ENCODE measurements at places on chromosomes 13 and 19.

- DNase-seq, result no peak
These were observed 3.6 kb downstream of the ZIC5 start for GRCh38 chr13:99967869-99968520.

DNA sequence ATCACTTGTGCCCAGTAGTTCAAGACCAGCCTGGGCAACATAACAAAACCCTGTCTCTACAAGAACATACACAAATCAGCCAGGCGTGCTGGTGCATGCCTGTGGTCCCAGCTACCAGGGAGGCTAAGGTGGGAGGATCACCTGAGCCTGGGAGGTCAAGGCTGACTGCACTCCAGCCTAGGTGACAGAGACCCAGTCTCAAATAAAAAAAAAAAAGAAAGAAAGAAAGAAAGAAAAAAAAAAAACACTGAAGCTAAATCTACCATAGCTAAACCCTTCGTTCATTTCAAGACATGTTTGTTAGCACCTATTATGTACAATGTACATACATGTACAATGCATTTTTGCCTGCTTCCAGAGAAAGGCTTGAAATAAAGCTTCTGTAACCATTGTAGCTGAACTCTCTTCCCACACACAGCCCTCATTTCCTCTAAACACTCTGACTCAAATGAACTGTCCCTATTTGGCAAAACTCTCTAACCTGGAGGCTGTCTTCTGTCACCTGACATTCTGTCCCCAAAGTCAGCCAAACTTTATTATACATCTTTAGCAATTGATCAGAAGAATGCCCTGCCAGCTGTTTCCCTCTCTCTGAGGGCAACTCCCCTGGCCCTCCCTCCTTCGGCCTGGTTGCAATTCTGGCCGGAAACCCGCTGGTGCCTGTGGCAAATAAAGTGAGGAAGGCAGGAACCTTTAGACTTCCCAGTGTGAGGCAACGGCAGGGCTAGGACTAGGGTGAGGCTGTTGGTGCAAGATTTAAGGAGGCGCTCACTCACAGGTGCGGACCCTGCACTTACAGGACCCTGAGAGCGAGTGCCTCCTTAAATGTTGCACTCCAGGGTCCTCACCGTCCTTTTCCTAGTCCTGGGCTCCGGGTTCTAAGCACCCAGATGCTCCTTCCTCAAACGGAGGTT lies 1.8 kb downstream of the ETHE1 start:
- DNase-seq, result peak; percentile 21

- no peak for DNase-seq
These were observed 183.2 kb upstream of the GPR12 start for GRCh38 chr13:26943748-26944147.

GRCh38 chr19:46191972-46192371 lies 37.6 kb upstream of the IGFL1 start:
- DNase-seq, result no peak

GRCh38 chr13:74048756-74049155 lies 85.4 kb downstream of the KLF12 start:
- no peak for DNase-seq

DNA sequence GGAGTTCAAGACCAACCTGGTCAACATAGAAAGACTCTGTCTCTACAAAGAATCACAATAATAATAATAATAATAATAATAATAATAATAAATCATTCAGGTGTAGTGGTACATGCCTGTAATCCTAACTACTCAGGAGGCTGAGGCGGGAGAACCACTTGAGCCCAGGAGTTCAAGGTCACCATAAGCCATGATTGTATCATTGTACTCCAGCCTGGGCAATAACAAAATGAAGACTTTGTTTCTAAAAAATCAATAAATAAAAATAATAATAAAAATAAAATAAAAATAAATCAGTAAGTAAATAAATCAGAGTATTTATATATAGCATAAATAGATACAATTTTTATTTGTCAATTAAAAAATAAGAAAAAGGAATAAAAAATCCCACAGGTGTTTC lies 1636.4 kb downstream of the SLITRK1 start:
- DNase-seq, result no peak

GRCh38 chr13:111845621-111846351 lies 221.2 kb upstream of the SOX1 start:
- DNase-seq, result no peak

- DNase-seq, result no peak
These were observed 4.9 kb upstream of the ZNF580 start for GRCh38 chr19:55635856-55636440.

DNA sequence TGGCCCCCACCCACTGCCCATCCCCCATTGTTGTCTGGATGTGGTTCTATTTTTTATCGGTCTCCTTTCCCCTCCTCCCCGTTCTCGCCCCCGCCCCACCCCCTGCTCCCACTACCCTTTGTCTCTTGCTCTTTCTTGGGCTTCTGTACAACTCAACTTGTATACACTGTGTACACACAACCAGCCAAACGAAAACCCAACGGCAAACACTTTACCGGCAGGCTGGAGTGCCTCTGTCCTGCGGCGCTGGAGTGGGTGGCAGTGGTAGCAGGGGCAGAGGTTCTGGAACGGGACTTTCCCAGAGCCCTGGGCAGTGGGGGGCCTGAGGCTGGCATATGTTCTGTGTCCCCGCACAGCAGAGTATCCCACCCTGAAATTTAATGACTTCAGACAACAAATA lies 13.7 kb downstream of the RRAS start:
- DNase-seq, result no peak

GRCh38 chr13:111370147-111370546 lies 49.7 kb downstream of the TEX29 start:
- no peak for DNase-seq

DNA sequence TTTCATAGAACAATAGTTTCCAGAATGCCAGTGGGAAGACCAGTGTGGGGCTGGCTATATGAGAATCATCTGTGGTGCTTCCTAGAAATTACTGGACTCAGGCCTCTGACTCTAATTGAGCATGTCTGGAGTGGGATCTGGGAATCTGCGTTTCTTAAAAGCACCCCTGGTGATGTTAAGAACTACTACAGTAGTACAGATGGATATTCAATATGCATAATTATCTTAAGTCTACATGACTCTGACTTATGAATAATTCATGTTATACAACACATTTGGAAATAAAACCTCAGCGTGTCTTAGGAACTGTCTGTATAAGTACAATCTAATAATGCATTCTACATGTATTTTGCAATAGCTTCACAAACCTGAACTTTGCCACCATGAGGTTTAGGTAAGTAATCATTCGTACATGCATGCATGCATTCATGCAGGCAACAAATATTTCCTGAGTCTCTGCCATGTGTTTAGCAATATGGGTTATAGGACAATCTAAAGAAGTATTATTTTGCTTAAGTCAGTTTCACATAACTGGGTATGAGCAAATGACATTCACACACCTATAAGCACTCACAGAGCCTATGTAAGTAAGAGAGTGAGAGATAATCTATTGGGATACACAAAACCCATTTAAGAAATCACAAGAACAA lies 62.0 kb downstream of the EPSTI1 start:
- DNase-seq, result no peak

- DNase-seq, result no peak
These were observed 179.8 kb upstream of the NBEA start for GRCh38 chr13:34762312-34762711.

DNA sequence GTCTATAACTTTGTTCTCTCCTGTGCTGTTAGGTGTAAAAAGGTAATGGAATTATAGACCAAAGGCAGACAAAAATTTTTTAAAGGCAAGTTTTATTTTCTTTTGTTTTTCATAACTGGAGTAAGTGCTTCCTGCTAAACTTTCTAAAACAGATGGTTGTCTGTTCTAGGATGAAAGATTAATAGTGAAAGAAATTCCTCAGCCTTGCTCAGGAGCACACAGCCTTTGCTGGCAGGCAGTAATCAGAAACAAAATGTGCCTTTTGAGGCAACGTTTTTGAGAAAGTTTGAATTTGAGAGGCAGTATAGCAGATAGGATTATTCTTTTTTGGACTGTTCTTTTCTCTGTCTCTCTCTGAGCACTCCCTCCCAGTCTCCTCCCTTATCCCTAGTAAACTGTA lies 2749.5 kb downstream of the PCDH9 start:
- no peak for DNase-seq

DNA sequence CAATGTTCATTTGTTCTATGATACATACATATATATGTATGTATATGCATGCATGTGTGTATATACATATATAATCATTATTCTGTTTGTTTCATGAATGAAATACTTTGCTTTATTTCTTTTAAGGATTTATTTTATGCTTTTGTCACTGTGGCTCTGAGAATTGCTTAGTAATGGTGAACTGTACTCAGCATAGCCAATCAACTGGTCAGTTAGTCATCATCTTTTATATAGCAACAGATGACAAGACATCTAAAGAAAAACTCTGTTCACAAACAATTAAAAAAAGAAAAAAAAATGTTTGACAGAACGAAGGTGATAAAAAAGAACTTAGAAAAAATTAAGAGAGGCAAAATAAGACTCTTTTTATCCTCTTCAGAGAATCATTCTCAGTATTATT lies 1440.3 kb downstream of the PCDH9 start:
- DNase-seq, result peak; percentile 26

GRCh38 chr13:81406022-81406421 lies 1065.1 kb upstream of the SPRY2 start:
- DNase-seq, result no peak

GRCh38 chr19:55590617-55591016 lies 8.7 kb downstream of the FIZ1 start:
- DNase-seq, result no peak

DNA sequence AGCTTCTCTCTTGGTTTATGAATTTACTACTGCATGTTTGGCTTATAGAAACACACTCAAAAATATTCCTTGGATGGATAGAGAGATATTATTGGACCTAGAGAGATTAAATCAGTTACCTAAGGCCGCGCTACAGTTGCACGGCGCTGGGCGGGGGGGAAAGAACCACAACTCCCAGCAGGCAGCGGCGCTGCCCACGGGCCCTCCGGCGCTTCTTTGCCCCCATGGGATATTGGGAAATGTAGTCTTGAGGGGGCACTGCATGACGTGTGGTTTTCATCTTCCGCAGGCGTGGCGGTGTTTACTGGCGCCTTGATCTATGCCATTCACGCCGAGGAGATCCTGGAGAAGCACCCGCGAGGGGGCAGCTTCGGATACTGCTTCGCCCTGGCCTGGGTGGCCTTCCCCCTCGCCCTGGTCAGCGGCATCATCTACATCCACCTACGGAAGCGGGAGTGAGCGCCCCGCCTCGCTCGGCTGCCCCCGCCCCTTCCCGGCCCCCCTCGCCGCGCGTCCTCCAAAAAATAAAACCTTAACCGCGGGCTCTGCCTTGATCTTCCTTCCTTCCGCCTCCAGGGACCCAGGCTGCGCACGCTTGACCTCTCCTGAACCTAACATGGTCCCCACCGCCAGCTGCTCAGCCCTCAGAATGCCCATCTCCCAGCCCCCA lies 4.8 kb downstream of the EMP3 start:
- no peak for DNase-seq

DNA sequence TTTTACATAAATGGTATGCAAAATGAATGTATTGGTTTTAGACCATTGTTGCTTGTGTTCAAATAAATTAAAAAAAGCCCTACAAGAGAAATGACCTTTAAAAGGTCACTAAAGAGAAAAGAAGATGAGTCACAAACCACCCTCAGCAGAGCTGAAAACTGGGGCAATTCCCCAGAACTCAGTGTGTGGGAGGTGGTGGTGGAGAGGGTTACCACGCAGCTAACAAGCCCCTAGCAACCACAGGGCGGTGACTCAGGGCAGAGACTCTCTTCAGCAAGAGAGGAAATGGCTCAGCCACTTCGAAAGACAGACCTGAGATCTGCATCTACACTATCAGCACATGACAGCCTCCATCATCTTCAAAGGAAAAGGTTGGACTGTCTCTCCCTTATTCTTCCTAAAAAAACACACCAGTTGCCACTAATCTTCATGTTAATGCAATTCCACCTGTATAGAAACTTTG lies 29.4 kb upstream of the NDFIP2 start:
- DNase-seq, result peak; percentile 92

- DNase-seq, result no peak
These were observed 60.5 kb upstream of the KCTD15 start for GRCh38 chr19:33736158-33736557.

GRCh38 chr19:35689836-35690235 lies 14.5 kb upstream of the ZBTB32 start:
- no peak for DNase-seq

- peak; percentile 9 for DNase-seq
These were observed 153.6 kb upstream of the TMTC4 start for GRCh38 chr13:100828226-100828625.

GRCh38 chr13:31441800-31442510 lies 242.2 kb downstream of the B3GLCT start:
- no peak for DNase-seq

DNA sequence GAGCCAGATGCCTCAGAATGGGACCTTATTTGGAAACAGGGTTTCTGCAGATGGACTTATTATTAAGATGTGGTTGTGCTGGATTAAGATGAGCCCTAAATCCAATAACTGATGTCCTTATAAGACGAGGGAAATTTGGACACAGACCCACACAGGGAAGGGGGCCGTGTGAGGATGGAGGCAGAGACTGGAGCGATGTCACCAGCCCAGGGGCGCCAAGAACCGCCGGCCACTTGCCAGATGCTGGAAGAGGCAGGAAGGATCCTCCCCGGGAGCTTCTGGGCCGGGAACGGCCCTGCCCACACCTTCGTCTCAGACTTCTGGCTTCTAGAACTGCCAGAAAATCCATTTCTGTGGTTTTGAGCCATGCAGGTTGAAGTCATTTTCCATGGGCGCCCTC lies 26.6 kb downstream of the GNG7 start:
- no peak for DNase-seq

- no peak for DNase-seq
These were observed 58.9 kb downstream of the RXFP2 start for GRCh38 chr13:31798189-31798588.

DNA sequence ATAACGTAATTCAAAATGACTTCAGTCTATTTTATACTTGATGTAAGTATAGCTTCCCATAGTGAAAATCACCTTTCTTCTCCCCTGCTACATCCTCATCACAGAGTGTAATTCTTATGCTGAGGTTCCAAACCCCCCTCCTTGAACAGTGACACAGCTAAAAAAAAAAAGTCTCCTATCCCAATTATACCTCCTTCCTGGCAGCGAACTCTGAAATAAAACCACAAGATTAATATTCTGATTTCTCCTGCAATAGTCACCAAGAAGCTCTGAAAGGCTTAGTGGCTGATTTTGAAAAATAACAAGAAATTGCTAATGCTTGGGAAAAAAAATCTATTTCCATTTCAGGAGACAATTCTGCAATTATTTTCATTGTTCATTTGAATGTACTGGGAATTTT lies 36.3 kb downstream of the EFNB2 start:
- DNase-seq, result no peak

All from HCEC 1CT (cell line).